T-helper 2 cell (primary cell): ENCODE measurements at places on chromosomes 4 and X.

DNA sequence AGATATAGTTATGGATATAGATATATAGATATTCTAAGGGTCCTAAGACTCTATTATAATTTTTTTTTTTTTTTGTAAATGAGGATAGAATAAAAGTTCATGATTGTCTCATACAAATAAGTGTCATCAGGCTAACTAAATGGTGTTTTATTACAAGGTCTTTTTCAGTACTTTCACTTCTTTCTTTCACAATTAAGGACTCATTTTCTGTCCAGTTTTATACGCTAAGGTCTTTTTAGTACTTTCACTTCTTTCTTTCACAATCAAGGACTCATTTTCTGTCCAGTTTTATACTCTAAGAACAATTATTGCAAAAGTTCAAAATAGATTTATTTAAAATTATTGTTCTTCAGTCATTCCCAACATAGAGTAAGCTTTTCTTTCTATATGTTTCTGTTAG is 32.7 kb downstream of the RUFY3 start:
- DNase-seq: no peak

- DNase-seq: no peak
Measured at GRCh38 chrX:17361620-17362019, 13.4 kb upstream of the NHS start.

DNA sequence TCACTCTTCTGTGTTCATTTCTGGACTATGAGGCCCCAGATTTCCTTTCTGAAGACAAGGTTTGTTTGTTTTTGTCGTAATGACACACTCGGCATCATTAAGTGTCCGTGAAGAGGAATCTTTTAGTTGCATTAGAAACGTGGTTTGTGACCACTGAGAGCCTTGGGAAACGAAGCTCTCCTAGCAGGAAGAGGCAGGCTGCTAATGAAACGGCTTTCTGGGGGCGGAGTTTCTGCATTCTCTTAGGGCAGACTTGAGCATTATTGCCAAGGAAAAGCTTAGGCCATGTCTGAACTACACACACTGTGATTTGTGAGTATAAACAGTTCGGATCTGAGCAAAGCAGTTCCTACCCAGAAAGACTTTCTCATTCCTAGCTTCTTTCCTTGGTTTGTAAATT is 64.0 kb downstream of the SOX3 start:
- no peak for DNase-seq

GRCh38 chr4:98663226-98664006 is 5.0 kb upstream of the TSPAN5 start:
- DNase-seq: peak; percentile 72

DNA sequence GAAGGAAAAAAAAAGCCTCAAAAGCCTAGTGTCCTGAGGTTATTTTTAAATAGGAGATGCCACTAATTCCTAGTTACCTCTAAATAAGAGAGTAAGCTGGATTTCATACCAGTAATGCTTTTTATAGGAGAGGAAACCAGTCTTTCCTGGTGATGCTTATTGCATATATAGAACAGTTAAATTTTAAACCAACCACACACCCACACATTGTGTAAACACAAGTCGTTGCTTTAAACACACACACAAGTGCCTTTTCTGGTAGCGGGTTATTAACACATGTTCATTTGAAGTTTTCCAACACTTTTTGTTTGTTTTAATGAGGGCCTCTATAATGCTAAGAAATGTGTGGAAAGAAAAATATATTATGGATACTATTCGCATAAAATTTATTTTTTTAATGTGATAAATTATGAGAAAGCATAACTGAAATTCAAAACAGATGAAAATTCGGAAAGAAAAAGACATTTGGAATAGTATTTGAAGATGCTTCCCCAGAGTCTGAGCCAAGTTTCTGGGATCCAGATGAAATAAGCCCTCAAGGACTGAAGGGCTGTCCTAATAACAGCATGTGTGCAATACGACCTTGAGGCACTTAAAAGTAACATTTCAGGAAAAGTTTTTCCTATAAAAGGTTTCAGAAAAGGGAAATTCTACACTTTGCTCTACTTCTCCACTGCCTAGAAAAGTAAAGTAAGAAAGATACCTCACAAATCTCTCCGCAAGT is 2.0 kb downstream of the ANTXR2 start:
- DNase-seq: no peak
